ENCODE measurements at places on chromosomes 16 and 17.
A peak's percentile ranks its signal among the peaks of the same experiment; 100 is the strongest.

DNA sequence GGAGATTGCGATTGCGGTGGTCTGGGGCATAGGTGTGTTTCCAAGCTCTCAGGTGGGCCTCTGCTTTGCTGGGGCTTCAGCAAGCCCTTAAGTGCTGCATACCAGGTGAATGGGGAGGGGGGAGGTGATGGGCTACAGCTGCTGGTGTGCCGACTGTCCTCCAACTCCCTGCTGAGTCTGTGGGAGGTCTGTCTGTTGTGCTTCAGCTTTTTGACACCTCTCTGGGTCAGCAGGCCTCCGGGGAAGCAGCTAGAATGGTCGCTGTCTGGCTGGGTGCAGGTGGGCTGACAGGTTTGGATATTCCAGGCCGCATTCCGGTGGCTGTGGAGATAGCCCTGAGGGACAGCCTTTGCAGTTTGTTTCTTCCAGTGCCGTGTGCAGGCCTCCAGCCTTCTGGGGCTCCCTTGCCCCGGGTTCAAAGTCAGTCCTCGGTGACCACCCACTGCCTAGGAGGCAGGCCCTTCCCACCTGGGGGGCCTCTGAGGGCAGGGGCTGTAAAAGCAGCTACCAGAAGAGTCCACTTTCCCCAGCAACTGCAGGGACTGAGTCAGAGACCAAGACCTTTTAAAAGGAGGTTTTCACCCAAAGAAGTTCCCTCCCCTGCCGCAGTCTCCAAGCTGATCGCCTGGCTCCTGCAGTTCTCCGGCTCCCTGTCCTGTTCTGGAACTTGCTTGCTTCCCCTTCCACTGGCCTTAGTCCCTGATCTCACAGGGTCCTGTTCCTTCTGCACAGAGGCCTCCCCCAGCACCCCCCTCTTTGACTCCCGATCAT, 2.0 kb upstream of the TTYH2 start:
- DNase-seq, result peak; percentile 45

DNA sequence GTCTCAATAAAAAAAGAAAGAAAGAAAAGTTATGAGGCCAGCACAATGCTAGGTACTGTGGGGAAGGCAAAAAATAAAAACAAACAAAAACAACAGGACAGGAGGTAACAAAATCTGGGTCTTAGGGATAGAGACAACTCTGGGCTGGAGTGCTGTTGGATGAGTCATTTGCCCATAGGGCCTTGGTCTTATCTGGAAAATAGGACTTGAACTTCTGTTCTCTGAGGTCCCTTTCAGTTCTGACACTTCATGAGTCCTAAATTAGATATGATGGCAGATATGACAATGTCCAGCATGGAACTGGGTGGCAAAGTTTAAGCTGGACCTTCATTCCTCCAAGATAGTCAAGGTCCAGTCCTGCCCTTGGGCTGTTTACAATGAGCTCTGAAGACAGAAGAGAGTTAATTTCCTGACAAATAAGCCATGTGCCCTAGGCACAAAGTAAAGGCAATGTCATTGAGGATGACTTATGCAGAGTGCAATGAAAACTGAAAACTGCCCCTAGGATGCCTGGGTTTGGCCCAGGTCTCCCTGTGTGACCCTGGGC, 8.9 kb upstream of the HDAC5 start:
- DNase-seq, result no peak

GRCh38 chr16:59385959-59386358, 651.8 kb upstream of the GOT2 start:
- DNase-seq, result no peak

DNA sequence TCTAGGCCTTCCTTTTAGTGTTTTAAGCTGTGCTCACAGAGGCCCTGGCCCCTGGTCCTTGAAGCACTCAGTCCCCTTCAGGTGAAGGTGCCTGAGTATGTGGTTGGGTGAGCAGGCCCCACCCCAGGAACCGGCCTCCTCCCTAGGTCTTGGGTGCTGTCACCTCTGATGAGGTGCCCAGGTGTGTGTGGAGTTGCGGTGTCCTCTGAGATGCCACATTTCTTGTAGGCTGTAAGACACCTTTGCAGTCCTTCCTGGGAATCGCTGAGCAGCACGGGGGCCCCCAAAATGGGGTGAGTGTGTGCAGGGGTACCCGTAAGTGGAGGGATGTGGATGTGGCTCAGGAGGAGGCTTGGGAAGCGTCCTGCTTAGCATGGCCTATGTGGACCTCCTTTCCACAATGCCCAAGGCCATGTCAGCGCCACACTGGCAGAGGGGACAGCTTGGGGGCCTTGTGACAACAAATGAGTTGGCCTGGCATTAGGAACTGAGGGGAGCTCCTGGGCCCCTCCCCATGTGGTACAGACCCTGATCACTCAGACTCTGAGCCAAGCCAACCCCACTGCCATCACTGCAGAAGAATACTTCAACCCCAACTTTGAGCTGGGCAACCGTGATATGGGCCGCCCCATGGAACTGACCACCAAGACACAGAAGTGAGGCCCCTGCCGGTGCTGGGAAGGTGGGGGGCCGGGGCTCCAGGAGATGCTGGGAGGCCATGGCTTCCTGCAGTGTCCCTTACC, 11.2 kb downstream of the CORO6 start:
- no peak for DNase-seq

DNA sequence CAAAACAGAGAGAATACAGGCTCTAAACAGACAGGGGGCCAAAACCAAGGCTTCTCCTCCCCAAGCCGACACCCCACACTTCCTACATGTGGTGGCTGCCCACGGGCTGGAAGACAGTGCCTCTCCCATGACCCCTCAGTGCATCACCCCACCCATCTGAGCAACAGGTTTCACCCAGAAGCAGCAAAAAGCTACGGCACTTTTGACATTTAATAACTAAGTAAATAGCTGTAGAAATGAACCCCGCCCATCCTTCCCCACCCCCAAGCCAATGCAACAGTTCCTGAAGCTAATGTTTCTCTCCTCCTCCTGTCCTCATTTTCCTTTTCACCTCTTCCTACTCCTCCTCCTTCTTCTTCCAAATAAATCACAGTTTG, 9.9 kb upstream of the SOX9 start:
- DNase-seq, result no peak

GRCh38 chr16:48824271-48824670, 214.3 kb upstream of the N4BP1 start:
- DNase-seq, result no peak

DNA sequence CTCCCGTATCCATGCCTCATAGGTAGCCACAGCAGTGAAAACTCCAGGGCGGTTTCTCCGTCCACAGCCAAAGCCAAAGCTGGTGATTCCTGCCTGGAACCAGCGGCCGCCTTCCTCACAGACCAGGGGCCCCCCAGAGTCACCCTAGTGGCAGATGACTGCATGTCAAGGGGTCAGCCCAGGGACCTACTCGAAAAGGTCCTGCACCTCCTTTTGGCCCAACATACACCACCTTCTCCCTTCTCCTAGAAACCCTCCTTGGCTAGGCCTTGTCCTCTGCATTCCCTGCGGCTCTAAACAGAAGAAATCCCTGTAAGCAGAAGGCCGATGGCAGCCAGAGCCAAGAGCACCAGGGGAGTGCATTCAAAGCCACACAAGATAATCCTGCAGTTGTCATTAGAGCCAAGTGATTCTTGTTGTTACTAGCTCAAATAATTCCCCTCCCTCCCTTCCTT, 6.1 kb downstream of the PRSS36 start:
- no peak for DNase-seq

DNA sequence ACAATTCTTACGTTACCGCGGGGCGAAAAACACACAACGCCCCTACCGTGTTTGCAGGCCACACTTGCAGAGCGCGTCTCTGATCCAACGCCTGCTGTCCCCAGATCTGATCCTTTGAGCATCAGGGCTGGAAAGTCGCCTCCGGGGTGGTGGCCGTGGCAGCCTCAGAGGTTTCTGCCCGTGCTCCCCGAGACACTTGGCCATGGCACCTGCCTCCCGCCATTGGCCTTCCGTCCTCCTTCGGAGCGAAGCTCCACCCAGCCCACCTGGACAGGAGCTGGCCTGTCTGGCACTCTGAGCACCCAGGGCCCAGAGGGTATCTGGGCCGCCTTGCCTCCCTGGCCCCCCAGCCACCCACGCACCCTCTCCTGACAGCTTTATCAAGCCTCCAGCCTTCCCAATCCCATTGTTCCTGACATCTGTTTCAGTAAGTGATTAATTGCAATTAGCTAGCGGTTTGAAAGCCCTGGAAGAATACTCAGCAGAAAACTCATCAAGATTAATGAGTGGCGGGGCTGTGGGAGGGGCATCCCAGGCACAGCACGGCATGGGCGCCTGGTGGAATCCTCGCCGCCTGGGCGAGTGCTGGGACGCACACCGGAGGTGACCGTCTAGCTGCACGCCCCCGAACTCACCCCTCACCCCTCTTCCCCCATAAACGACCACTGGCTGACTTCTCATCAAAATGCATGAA, 181.5 kb upstream of the GSE1 start:
- DNase-seq, result no peak

DNA sequence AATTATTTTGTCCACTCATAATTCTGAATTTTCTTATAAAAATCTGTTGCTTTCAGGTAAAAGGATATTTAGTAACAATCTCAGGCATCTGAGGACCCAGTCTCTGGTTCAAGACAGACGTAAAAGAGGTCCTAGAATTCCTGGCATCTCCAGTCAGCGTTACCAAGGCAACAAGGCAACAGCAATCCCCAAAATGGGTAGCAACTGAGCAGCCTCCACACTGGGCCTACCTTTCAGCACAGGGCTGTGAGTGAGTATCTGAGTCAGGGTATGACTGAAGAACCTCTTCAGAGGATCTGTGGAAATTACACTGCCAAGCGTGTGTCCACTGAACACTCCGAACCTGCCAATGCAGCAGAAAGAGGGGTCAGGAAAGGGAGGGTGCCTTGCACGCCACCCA, 20.8 kb downstream of the FANCA start:
- no peak for DNase-seq

GRCh38 chr16:7487574-7488323, 155.1 kb downstream of the RBFOX1 start:
- no peak for DNase-seq

GRCh38 chr17:74163836-74164235, 39.6 kb upstream of the RPL38 start:
- no peak for DNase-seq

DNA sequence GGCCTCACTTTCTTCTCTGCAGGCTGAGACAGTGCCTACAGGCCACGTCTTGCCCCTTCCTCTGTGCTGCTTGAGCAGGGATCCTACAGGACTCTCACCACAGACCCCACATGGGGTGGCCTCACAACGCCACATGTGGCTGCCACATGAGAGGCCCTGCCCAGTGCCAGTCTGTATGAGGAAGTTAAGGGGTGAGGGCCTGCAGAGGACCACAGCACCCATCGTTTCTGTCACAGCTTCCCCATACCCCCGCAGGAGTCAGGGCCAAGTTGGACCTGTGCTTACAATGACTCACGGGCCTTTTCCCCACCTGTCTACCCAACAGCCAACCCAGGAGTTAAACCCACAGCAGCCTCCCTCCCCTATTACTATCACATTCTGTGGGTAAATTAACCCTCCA, 2.9 kb upstream of the GSDMB start:
- no peak for DNase-seq

DNA sequence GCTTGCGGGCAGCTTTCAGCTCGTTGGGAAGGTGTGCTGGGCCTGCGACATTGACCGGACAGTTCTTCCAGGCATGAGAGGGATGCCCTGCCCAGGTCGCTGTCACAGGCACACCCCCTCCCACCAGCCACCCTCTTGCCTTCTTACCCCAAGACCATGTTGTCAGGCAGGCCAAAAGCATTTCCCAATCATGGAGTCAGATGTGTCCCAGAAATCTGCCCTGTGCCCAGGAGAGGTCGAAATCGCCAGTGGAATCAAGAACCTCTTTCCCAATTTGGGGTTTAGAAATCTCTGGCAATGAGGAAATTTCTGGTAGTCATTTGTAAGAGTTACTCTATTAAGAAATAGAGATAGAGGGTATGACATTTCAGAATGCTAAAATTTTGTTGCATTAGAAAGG, 177.1 kb downstream of the RAB11FIP4 start:
- DNase-seq, result no peak

- no peak for DNase-seq
Measured at GRCh38 chr17:27265333-27265732, 28.6 kb upstream of the WSB1 start.

- no peak for DNase-seq
Measured at GRCh38 chr17:16889088-16889465, 82.8 kb downstream of the TNFRSF13B start.

DNA sequence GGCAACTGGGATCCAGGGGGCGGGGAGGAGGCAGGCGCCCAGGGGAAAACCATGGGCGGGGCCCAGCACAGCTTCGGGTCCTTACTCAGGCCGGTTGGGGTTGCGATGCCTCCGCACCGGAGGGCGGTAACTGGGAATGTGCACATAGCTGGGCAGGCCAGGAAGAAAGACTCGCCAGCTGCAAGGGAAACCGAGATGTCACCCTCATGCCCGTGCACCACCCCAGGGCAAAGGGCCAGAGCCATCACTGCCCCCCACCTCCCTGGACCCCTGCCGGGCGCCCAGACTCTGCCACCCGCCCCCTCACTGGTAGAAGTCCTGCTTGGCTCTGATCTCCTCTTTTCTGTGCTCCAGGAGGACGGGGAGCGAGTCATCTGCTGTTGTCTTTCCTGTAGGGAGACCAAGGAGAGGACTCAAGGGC, 6.7 kb downstream of the ALOX12B start:
- DNase-seq, result no peak

DNA sequence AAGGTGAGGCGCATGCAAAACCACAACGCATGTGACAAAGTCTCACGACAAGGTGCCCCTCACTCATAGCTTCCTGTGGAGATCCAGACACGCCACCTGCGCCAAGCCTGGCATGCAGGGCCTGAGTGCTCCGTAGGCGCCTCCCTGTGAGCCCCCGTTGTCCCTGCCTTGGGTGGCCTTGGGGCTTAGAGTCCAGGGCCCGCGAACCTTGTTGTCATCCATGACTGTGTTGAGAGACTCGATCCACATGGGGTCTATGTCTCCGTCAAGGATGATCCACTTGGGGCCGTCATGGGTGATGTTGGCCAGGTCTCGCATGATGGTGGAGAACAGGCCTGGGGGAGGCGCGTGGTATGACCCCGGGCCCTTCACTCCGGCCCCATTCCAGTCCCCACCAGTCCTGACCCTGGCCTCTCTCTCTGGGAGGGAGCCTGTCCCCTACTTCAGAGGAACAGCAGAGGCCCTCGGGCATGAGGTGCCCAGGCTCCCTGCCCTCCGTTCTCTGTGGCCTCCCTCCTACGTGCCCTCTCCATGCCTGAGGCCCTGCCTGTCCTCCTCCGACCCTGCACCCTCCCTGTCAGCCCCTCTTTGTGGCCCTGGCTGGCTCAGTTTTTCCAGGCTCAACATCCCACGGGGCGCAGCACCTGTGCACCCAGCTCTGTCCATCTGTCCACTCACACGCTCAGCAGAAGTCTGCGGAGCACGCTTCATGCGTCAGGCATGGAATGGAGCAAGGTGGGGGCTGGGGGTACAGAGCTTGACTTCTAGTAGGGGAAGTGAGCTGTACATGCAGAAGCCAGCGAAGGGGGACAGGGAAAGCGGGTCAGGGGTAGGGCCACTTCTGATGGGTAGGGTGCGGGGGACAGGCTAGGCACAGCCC, 85.7 kb downstream of the DNAH17 start:
- no peak for DNase-seq

GRCh38 chr17:64772845-64773299, 110.8 kb upstream of the SMURF2 start:
- DNase-seq, result no peak

DNA sequence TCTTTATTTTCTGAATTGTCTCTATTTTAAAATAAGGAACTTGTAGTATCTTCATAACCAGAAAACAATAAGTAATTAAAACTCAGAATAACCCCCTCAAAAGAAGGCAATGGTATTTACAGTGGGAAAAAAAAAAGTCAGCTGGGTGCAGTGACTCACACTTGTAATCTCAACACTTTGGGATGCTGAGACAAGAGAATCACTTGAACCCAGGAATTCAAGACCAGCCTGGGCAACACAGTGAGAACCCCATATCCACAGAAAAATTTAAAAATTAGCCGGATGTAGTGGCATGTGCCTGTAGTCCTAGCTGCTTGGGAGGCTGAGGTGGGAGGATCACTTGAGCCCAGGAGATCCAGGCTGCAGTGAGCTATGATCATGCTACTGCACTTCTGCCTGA, 33.5 kb downstream of the ADAM11 start:
- DNase-seq, result no peak

Data from KBM-7 (cell line).